Memory B cell (primary cell): ENCODE measurements at places on chromosomes 6 and 20.

- DNase-seq, result no peak
Measured at GRCh38 chr6:44500074-44500473, 112.6 kb downstream of the CDC5L start.

DNA sequence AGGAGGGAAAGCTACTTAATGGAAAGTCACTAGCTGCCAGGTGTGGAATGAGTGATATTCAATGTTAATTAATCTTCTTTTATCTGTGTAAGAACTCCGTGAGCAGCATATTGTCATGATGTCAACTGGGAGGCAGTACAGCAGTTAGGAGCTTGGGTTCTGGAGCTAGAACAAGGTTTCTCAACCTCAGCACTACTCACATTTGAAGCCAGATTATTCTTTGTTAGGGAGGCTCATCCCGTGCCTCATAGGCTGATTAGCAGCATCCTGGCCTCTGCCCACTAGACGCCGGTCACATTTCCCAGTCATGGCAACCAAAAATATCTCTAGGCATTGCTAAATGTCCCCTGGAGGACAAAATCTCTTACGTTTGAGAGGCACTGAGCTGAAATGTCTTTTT is 41.2 kb downstream of the BCAS1 start:
- DNase-seq, result no peak

DNA sequence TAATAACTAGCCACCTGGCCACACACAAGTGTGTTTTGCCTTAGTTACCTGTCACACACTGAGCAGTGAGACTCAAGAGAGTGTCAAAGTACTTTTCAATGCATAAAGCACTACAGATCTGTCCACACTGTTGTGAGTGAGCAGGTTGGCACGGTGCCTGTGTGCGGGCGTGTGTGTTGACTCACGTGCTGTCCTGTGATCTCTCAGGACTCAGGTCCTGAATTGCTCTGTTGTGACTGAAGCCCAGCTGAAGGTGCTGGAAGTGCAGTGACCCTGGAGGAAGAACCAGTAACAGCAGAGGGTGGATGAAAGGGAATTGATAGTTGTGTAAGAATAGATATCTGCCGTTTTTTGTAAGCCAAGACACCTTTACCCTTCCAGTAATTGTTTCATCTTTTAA is 18.3 kb downstream of the SLC16A10 start:
- no peak for DNase-seq

DNA sequence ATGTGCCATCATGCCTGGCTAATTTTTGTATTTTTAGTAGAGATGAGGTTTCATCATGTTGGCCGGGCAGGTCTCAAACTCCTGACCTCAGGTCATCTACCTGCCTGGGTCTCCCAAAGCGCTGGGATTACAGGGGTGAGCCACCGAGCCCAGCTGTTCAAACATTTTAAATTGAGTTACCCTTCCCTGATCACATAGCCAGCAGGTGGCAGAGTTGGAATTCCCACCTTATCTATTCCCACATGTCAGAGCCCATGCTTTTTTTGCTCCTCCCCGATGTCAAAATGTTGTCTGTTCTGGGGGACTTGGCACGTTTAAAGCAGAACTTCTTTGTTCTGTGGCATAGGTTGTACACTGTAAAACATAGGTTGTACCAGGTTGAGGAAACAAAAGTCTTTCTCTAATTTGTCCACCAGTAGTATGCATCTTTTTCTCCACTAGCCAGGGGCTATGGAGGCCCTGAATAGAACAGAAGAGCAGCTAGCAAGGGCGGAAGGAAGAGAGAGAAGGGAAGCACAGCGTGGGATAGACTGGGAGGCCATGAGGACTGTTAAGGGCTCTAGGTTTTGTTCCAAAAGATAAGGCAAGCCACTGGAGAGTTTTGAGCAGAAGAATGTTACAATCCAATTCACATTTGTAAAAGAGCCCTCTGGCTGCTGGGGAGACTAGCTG is 7.3 kb upstream of the LBP start:
- no peak for DNase-seq

- no peak for DNase-seq
Measured at GRCh38 chr6:24125980-24126379, at the start of gene NRSN1. Gene NRSN1, plus strand, starts transcription at chr6:24126215. Its CDS starts 8,113 bp downstream, at chr6:24134328.

DNA sequence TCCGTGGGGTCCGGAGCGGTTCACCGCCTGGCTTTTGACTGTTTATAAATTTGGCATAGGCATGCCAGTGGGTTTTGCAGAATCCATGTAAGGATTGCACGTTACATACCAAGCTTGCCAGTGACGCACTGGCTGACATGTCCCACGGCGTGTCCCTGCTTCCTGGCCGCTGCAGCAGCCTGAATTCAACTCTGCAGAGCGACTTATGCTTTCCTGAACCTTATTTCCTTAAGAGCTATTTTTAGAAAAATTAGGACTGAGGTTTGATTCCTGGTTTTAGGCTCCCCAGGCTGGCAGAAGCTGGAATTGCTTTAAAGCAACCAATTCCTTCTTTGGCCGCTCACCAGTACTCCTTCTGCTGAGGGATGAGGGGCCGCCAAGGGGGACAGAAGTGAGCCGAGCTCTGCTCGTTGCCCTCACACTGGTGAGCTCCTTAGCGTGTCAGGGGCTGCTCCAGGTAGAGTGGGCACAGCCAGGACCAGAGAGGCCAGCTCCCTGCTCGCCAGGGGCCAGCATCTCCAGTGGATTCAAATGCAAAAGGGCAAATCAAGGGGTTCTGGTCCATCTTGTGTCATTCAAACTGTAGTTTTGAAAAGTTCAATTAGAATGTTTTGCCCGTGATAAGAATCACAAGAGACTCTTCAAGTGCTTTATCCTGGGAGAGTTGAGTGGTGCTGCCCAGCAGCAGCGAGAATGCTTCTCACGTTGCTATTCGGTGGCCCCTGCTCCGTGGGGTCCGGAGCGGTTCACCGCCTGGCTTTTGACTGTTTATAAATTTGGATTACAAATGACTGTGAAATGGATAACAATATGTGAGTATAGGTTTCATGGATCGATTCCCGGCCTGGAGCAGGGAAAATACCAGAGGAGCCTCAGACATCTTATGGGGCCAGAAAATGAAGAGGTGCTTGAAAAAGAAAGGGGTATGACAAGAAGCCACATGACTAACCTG is 17.5 kb upstream of the IRF4 start:
- no peak for DNase-seq

DNA sequence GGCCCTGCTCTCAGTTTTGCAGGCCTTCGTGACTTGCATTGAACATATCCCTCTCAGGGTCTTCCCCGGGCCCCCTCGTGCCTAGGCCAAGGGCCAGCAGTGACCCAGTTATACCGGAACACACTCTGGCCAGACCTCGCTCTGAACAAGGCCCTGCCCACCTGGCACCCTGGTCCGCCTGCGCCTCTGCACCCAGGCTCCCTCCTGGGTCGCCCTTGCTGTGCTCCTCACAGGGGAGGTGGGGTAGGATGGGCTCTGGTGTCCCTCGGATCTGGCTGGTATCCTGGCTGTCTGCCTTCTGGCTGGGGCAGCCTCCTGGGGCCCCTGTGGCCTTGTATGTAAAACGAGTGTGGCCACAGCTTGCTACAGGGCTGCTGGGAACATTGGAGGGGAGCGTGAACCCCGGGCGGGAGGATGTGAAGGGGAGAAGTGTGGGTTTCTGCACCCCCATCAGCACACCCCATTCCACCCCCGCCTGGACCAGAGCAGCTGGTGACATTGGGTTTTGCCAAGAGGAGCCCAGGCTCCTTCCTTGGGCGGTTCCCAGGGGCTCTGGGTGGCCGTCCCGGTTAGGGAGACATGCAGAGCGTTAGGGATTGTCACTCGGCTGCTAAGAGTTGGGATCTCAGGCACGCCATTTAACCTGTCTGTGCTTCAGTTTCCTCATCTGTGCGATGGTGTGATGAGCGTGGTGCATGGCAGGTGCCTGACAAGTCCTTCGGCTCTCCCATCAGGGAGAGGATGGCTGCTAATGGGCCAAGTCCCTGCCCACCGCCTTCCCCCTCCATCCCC is 17.5 kb downstream of the SRC start:
- DNase-seq, result no peak

DNA sequence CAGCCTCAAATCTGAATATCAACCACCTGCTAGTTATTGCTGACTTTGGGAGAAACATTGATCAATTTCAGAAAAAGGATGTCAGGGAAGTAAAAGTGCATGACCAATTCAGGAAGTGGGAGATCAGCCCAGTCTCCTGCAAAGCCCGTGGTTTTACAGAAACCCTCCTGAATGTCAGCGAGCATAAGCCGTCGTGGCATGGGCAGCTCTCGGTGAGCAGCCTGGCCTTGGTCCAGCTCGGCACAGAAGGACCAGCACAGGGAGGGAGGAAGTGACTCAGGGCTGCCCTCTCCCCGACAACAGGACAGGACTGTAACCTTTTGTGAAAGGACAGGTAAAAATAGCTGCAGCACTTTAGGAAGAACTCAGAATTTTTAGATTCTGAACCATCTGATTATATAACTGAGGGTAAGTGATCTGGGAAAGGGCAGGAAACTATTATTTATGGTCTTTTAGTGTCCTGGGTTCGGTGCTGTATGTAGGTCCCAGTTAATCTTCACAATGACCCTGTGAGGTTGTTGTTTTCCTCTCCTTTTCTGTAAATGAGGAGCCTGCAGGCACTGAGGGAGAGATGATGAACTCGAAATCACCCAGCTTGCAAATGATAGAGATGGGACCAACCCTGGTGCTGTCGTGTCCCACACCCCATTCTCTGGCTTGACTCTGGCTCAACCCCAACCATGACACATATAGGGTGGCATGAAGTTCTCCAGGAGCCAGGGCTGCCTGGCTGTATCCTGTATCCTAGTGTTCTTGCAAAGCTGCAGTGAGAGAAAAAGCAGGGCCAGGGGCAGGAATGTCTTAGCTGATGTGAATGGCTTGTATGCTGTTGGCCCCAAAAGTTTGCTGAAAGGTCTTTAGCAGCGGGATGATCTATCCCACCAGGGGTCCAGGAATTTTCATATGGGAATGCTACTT is 37.6 kb downstream of the NRN1 start:
- DNase-seq, result no peak

DNA sequence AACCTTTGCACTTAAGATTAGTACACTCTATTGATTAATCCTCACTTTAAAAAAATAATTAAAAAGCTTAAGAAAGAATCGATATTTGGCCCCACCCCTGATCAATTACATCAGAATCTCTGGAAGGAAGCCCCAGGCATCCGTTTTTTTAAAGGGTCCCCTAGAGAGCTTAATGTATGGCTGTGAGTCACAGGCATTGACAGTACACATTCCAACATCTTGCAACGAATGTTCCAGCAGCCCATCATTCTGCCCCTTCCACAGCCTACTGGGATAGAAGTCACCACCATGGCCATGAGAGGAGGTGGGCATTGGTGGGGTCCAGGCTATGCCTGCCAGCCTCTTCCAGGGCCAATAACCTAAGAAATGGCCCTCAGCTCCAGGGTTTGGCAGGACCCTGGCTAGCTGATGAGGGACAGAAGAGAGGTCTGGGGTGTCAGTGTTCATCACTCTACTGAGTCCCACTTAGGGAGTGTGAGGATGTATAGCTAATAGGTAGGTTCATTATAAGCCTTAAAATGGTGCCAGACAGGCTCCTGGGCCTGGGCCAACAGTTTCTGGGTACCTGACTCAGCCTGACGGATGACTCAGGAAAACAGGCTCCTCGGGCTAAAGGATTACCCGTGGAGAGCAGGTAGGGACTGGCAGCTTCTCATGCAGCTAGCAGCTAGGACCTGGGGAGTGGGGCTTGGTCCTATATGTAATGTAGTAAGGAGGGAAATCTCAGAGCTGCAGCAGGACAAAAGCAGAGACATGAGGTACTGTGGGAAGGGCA is 40.4 kb downstream of the MDGA1 start:
- no peak for DNase-seq

- DNase-seq, result no peak
Measured at GRCh38 chr6:169074526-169074925, 179.1 kb downstream of the THBS2 start.

GRCh38 chr6:108660251-108660650 is 99.5 kb downstream of the FOXO3 start:
- no peak for DNase-seq
